Germinal center (tissue), 1 donor: ENCODE measurements at places on chromosomes 7 and 10.

DNA sequence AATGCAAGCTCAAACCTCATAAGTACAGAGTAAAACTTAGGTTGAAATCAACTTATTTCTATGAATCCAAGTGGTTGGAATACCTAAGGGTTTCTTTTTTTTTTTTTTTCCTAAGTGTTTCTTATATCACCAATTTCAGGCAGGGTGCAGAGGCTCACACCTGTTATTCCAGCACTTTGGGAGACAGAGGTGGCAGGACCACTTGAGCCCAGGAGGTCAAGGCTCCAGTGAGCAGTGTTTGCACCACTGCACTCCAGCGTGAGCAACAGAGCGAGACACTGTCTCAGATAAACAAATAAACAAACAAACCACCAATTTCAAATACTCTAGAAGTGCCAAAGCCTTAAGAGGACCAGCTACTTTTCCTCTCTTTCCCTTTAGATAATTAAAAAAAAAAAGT, 39.2 kb upstream of the SPOCK2 start:
- DNase-seq = no peak

- DNase-seq = no peak
These were observed 3.4 kb upstream of the FAM24B start for GRCh38 chr10:122882766-122883165.

GRCh38 chr10:82949816-82950575, 1075.0 kb downstream of the NRG3 start:
- DNase-seq = no peak

DNA sequence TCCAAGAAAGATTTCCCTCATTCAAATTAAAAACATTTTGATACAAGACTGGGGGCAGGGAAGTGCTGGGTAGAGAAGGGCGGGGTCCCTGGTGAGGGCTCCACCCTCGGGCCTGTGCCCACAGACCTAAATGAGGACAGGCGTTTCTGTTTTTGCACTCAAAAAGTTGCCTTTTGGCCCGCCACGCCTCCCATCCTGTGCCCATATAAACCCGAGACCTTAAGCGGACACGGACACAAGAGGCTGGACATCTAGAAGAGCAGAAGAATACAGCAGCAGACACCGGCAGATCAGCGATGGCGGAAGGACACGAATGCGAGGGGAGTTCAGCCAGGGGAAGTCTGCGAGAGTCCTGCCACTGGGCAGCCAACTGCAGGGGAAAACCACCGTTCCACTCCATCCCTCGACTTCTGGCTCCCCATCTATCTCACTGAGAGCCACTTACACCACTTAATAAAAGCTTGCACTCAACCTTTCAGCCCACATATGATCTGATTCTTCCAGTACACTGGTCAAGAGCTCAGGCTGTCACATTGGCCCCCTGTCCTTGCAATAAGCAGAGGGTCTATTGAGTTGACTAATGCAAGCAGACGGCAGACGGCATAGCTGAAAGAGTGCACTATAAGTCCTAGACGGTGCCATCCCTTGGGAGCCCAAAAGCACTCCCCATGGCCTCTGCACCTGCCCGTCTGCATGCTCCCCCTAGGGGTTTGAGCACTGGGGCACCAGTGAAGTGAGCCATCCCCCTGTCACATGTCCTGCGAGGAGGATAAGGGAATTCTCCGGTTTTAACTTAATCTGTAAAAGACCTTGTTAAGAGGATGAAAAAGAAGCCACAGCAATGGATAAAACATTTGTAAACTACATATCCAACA, 181.8 kb upstream of the PRSS1 start:
- no peak for DNase-seq

- DNase-seq = no peak
These were observed 97.0 kb downstream of the CABCOCO1 start for GRCh38 chr10:61759751-61760150.

DNA sequence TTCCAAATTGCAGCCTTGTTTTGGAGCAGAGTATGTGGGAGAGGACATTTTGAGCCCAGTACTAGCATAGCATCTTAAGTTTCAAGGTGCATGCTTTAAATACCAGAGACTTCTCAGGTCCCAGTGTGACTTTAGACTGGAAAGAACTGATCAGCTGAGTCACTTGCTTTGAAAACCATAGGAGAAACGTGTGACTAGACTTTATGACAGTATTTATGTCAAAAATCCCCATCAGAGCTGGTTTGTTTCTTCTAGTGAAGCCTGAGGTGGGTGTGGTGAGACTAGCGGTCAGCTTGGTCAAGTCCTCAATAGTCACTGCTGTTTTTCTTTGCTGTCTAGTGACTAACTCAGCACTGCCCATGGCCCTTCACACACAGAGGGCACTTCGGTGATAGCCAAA, 724.2 kb downstream of the GATA3 start:
- DNase-seq = no peak

- peak; percentile 55 for DNase-seq
These were observed 66.4 kb downstream of the MTURN start for GRCh38 chr7:30201161-30201666.

- DNase-seq = no peak
These were observed 128.9 kb downstream of the RGS10 start for GRCh38 chr10:119413471-119414080.

DNA sequence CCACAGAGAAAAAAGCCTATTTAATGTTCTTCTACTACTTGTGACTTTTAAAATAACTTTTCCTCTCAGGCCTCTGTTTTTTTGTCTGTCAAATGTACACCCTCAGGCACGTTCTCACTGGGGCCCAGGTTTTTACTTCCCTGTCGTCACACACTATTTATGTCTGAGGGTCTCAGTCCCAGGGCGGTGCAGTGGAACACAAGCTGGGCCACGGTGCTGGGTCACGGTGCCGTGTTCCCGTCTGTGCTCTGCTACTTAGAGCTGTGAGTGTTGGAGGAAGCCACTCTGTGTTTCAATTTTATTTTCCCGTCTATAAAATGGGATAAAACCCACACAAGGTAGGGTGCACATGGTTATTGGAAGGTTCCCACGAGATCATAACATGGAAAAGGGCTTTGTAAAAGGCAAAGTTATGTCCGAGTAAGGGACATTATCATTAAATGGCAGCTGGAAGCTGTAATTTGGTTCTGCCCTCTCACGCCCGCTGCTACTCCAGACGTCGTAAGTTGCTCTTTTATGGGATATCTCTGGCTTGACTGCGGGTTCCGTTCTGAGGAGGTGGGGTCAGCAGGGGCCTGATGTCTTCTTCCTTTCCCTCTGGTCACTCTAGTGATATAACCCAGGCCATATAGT, 25.2 kb downstream of the ZNF775 start:
- DNase-seq = peak; percentile 23
